Kidney glomerular epithelial cell (primary cell): ENCODE measurements at places on chromosomes 2 and 18.

DNA sequence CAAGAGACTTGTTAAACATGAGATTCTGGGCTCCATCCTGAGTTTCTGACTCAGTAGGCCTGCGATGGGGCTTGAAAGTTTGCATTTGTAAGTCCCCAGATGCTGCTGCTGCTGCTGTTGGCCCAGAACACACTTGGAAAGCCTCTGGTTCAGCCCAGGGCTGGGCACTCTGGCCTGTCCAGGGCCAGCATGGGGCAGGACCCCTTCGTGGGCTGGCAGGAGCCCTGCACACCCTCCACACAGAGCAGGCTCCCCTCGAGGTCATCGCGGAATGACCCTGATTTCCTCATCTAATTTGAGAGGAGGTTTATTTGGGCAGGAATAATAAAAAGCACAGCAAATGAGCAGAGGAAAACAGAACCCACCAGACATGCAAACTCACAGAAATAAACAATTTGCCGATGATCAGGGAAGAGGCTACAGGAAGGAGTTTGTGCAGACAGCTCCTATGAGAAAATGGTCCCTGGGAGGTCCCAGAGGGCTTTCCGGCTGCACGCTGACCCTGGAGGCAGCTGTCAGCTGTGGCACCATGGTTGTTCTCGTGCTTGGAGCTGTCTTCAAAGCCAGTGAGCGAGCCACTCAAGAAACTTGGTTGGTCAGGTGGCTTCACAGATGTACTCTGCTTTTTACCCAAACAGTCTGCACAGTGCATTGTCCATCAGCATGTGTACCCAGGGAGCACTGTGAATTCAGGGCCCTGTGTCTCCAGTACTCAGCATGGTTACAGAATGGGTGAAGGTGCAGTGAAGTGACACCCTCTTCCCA is 119.3 kb downstream of the GLI2 start:
- no peak for DNase-seq

GRCh38 chr18:48900469-48900868 is 50.3 kb downstream of the SMAD7 start:
- DNase-seq: no peak

DNA sequence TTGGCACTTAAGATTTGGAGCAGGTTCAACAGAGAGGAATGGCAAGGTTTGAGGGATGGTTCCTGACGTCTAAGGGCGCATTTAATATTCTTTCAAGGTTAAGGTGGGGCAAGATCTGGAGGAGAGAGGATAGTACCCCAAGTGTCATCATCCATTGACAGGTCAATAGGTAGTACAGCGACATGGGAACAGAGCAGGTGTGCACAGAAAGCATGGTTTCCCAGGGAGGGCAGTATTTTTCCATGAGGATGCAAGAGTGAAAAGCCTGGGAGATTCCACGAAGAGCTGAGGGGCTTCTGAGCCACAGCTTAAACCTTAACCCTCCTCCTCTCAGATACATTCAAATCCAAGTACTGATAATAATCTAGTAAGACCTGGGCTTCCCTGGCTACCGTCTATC is 9.1 kb downstream of the HES6 start:
- DNase-seq: no peak

DNA sequence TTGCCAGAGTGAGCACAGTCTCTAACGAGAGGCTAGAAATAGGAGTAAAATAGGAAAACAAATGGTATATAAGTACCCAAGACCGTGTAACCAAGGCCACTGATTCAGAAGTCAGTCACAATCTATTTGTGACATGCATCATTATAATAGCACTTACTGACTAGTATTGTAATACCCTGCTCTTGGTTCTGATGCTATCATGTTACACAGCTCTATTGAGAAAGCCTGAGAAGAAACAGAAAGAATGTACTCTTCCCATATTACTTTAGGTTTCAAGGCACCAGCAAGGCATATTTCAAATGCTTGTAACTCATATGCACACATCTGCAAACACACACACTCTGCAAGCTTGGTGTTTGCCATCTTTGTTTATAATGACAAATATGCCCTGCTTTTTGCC is 746.4 kb downstream of the SLC4A3 start:
- DNase-seq: no peak

DNA sequence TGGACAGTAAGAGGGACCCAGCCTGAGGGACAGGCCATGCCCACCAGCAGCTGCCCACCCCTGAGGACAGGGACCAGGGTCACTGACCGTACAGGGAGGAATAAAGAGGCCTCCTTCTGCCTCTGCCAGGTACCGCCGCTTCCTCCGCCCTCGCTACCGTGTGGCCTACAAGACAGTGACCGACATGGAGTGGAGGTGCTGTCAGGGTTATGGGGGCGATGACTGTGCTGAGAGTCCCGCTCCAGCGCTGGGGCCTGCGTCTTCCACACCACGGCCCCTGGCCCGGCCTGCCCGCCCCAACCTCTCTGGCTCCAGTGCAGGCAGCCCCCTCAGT is 2.2 kb downstream of the EMILIN1 start:
- no peak for DNase-seq

DNA sequence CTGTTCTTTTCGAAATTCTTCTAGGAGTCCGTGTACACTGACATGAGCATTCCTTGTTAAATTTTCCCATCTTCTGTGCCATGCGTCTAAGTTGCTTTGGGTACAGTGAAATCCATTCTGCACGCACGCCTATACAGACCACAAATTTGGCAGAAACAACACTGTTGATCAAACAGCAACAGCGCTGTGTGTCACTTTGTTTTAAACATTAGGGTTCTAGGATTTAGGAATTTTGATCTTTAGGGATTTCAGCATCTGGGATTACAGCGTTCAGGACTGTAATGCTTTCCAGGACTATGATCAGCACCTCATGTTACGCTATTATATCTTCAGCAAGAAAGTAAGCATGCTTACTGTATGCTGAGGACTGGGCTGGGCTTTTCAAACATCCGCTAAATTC is 47.1 kb upstream of the FHL2 start:
- no peak for DNase-seq

GRCh38 chr2:200435379-200435778 is 74.5 kb downstream of the KCTD18 start:
- no peak for DNase-seq

DNA sequence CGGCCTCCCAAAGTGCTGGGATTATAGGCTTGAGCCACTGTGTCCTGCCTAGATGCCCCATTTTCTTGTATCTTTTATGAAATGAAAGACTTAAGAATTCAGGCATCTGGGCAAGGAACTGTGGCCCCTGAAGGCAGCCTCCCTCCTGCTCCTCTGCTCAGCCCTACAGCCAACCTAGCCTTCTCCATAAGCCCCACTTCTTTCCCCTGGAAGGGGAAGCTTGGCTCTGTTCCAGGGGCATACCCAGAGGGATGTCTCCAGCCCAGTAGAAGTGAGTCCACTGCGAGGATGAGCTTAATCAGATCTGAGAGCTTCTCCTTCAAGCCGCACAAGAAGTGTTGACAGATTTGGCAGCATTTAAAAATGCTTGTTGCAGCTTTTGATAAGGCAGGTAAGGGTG is 39.7 kb downstream of the RHOB start:
- no peak for DNase-seq

GRCh38 chr2:26745609-26746327 is 18.3 kb upstream of the SLC35F6 start:
- DNase-seq: peak; percentile 47

DNA sequence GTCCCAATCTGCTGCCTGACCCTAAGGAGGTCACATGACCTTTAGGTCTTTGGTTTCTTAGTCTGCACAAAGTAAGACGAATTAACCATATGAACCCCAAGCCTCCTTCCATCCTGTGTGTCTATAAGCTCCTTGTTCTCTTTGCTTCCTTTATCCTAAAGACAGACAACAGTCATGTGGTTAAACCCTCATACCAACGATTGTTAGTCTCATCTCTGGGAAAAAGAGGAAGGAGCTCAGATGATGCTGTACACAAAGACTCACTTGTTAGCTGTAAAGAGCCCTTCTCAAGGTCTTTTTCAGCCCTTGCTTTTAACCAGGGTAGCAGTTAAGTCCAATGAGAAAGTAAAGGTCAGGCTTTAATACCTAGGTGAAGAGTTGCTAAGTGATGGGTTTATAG is 443.7 kb downstream of the TNS1 start:
- no peak for DNase-seq

- no peak for DNase-seq
Measured at GRCh38 chr2:171430516-171431410, 3.0 kb downstream of the METTL8 start.

DNA sequence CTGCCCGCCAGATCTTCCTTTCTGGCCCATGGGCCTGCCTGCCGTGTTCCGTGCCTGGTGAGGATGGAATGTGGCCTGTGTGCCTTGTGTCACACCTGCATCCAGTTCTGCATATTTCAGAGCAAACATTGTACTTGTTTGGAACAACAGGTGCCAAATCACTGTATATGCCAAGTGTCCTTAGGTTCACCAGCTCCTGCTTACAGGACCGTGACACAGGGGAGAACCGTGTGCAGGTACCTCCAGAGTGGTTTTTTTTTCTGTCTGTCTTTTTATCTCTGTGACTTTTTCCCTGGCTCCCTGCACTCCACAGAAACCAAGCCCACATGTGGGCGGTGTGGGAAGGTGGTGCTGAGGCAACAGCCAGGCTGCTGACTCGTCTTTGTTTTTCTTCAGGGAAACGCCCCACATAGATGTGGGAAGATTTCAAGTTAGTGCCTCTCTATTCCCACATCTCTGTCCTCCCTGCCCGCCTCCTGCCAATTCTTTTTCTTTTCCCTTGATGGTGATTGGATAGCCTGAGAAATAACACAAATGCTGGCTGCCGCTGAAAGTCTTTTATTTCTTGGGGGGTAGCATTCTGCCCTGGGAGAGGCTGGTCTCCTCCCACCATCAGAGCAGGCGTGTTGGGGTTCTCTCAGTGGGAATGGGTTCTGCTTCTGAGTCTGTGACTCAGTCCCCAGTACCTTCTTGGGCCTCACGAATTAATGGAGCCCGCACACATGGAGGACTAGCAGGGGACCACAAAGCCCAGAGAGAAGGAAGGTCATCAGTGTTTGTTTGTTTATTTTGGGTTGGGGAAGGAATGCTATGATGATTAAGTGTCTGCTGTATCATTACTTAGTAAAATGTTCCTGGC is 21.4 kb downstream of the GRHL1 start:
- peak; percentile 60 for DNase-seq

DNA sequence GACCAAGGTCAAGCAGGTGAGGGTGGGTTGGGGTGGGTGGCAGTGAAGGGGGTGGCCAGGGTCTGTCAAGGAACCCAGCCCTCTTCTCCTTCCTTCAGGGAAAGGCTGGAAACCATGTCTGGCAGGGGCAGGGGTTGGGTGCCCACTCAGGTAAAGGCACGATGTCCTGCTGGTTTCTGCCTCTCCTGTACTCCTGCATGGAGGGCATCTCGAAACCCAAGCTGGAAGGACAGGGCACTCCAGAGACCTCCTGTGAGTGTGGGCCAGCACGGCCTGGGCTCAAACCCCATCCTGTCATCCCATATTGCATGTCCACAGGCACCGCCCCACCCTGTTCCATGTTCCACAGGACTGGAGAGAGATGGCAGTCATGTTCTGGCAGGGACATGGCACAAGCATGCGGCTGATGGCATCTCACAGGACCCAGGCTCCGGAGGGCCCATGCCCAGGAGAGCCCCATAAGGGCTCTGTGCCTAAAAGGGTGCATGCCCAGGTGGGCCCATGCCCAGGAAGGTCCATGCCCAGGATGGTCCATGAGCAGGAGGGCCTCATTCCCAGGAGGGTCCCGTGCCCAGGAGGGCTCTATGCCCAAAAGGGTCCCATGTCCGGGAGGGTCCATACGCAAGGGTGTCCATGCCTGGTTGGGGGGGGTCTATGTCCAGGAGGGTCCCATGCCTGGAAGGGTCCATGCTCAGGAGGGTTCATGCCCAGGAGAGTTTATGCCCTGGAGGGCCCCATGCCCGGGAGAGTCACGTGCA is 6.4 kb downstream of the GPR35 start:
- no peak for DNase-seq

DNA sequence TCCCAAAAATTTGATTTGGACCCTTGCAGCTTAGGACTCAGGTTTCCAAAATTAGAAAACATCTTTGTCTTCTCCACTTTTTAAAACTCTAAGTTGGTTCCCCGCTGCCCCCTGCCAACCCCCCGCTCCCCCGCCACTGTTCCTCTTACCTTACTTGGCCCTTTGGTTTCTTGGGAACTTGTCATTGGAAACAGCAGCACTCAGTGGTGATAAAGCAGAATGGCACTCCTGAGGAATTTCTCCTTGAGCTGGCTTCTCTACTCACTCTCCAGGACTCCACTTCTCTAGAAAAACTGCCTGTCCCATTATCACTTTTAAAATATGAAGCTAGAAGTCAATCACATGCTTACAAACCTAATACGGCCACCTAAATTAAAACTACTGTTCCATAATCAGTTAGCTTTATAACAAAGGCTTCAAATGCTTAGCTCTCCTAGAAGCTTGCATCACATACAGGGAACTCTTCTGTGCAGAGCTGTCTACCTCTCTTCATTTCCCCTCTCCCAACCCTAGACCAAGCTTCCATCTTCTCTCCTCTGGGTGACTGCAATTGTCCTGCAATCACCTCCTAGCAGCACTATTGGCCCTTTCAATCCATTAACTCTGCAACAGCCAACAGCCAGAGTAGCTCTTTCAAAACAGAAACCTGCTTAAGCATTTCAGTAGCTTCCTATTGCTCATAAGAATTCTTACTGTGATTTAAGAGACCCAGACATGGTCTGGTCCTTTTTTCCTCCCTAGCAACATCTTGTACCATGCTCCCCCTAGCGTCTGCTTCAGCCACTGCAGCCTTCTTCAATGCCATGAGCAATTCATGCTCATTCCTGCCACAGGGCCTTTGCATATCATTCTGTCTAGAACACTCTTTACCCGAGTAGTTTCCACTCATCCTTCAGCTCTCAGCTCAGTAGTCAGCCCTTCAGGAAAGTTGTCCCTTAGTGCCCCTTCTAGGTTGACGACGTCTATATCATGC is 15.2 kb upstream of the PLEKHM3 start:
- DNase-seq: peak; percentile 63

DNA sequence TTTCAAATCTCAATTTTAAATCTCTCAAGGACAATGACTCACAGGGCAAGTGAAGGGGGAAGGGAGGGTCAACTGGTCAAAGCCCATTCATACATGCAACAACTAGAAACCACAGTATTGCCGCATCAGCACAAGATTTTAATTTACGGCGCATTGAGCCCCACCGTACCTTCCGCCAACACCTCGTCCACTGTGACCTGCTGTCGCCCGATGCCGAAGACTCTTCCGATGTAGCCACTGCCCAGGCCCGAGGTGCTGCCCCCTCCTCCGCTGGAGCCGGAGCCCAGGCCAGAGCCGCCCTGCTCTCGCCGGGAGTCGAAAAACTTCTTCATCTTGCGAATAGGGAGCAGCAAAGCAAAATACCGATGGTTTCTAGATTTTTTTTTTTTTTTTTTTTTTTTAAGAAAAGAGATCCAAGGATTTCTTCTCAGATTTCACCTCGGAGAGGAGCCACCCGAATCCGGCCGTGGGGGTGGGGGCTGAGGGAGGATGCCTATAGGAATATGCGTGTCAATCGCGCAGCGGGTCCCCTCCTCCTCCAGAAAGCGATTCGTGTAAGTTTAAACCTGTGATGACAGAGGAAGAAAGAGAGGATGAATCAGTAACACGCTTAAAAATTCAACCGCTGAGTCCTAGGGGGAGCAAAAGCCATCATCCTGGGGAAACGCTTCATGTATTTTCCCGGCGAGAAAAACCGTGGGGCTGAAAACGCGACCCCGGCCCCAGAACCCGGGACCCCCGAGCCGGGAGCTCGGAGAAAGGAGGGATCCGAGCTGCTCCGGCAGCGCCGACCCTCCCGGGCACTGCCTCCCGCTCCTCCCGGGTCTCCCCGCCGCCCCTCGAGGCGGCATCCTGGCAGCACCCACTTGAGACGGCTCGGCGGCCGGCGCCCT is 584 bp downstream of the AAK1 start:
- peak; percentile 55 for DNase-seq

GRCh38 chr2:62195421-62196277 is at the start of gene B3GNT2:
Gene B3GNT2 (plus strand): TSS chr2:62196115. CDS start chr2:62222221, 26,106 bp downstream.
- DNase-seq: peak; percentile 77

GRCh38 chr2:55096586-55096985 is 46.3 kb upstream of the RTN4 start:
- no peak for DNase-seq
